CD4-positive, alpha-beta T cell treated with Interleukin-17A for 4 hours (primary cell): ENCODE measurements at places on chromosomes 5 and 9.

DNA sequence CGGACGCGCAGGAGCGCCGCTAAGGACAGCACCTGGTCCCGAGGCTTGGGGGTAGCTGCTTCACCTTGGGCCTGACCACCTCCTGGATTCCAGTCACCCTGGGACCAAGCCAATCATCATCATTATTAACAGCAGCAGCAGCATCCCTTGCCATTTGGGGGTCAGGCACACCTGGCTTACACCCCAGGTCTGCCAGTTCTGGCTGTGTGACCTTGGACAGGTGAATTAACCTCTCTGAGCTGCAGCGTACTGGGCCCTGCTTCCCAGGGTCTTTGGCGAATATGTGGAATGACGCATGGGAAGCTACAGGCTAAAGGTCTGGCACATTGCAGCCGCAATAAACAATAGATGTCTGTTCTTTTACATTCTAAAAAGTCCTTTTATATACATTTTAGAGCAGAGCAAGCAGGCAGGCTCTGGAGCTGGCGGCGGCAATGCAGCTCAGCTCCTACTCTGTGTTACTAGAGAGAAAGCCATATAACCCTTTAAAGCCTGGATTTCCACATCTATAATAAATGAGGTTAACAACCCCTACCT lies 97.8 kb upstream of the CPLX2 start:
- DNase-seq: no peak

DNA sequence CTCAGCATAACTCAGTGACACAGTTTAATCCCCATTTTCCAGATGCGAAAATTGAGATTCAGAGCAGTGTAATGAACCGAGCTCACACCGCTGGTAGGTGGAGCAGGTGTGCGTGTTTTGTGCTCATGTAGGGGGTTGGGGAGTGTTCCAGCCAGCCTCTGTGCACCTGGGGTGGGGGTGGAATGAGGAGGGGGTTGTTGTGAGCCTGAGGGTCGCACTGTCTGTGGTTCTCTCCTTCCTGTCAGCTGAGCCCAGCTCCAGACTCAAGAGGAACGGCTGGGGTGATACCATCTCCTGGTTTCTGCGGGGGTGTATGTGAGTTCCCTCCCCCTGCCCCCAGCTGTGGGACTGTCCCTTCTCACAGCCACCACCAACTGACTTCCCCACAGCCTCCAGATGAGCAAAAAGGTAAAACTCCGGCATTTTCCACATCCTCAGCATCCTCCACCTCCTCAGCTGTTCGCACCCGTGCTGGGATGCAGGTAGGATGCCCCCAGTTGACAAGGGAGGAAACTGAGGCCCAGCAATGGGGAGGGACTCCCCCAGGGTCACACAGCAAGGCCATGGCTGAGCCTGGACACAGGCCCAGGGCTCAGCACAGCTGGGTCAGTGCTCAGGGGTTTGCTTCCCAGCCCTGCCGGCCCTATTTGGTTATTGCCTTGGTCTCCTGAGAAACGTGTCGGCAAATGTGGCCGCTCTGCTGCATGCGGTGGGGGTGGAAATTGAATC lies 2.1 kb downstream of the SH2D3C start:
- peak; percentile 87 for DNase-seq

- DNase-seq: no peak
Measured at GRCh38 chr9:77847626-77848025, 184.0 kb downstream of the GNAQ start.

- DNase-seq: no peak
Measured at GRCh38 chr9:96169484-96169883, 132.5 kb downstream of the HSD17B3 start.

DNA sequence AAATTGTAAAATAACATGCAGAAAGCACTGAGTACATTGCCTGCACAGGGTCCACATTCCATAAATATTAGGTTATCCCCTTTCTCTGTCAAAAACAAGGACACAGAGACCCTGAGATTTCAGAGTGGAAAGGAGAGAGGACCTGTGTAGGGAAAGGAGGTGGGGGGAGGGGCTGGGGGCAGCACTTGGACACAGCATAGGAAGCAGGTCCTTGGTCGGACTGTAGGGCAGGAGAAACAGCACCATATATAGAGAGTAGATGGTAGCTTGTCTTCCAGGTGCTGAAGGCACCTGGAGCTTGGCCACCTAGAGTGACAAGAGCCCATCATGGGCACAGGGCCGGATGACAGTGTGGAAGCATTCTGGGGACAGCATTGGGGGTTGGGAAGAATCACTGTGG lies 2.4 kb downstream of the TPM2 start:
- DNase-seq: no peak

GRCh38 chr9:72551306-72551705 lies 29.9 kb downstream of the TMC1 start:
- no peak for DNase-seq

DNA sequence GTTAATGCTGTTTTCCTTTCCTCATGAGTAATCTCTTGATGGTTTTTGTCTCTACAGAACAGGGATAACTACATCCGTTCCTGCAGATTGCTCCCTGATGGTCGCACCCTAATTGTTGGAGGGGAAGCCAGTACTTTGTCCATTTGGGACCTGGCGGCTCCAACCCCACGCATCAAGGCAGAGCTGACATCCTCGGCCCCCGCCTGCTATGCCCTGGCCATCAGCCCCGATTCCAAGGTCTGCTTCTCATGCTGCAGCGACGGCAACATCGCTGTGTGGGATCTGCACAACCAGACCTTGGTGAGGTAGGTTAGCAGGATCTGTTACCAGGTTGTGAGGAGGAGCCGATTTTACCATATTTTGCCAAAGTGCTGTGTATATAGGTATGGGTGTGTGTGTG lies 148.2 kb downstream of the TLE4 start:
- DNase-seq: no peak

- DNase-seq: no peak
Measured at GRCh38 chr5:139814704-139815280, 19.2 kb downstream of the PSD2 start.

DNA sequence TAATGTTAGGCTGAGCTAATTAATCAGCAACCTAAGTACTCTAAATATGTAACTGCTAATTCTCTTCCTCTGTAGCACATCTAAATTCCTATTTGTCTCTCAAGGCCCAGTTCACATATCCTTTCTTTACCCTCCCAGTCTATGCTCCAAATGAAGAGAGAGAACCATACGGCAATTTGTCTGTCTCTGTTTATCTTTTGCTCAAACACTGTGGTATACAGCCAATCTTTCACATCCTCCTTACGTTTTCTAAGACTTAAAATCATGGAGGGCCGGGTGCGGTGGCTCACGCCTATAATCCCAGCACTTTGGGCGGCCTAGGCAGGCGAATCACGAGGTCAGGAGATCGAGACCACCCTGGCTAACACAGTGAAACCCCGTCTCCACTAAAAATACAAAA lies 15.8 kb downstream of the VLDLR start:
- no peak for DNase-seq

DNA sequence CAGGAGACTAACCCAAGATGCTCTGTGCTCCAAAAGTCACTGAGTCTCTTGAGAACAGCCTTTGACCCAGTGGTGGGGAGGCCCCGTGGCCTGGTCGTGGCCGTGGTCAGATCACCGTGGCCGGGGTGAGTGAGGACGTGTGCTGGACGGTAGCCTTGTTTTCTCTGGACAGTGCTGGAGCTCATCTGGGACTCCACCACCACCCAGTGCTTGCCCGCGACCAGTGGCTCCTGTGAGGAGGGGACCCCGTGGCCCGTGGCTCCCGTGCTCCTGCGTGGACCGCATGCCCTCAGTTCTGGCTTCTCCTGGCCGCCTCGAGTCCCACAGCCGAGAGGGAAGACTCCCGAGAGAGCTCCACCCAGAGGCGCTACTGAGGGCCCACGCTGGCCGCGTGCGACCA lies 15.9 kb upstream of the NOTCH1 start:
- DNase-seq: no peak

GRCh38 chr5:126778675-126779403 lies 1.9 kb downstream of the LMNB1 start:
- DNase-seq: no peak

DNA sequence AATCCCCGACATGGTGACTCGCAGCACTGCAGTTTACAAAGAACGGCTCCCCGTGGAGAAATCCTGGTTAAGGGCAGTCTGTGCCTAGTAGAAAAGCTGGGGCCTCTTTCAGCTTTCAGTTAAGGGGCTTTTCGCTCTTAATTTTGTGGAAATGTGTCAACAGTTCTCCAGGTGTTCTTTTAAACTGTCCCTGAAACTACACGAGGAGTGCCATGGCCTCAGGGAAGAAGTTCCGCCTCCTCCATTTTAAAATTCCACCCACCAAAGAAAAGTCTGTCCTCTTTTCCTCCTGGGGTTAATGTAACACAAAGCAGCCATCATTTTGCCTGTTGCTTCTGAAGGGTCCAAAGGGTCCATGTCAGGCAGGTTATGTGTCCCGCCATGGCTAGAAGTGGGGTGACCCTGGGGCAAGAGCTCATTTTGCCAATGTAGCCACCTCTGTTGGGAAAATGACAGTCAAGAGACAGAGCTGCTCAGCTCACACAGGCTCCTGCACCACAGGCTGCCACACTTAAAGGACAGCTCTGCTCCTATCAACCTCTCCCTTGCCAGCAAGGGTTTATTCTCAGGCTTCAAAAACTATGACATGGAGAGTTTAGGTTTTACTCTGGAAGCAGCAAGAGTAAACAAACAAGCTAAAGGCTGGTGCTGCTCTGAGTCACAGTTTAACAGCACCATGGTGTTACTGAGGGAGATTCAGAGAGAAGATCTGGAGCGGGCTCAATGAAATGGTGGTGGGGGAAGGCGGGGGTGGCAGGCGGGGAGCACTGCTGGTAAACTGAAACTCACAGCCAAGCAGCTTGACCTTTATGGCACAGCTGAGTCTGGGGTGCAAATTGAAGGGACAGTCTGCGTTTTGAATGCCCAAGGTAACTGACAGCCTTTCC lies 3.2 kb downstream of the WHRN start:
- peak; percentile 14 for DNase-seq

DNA sequence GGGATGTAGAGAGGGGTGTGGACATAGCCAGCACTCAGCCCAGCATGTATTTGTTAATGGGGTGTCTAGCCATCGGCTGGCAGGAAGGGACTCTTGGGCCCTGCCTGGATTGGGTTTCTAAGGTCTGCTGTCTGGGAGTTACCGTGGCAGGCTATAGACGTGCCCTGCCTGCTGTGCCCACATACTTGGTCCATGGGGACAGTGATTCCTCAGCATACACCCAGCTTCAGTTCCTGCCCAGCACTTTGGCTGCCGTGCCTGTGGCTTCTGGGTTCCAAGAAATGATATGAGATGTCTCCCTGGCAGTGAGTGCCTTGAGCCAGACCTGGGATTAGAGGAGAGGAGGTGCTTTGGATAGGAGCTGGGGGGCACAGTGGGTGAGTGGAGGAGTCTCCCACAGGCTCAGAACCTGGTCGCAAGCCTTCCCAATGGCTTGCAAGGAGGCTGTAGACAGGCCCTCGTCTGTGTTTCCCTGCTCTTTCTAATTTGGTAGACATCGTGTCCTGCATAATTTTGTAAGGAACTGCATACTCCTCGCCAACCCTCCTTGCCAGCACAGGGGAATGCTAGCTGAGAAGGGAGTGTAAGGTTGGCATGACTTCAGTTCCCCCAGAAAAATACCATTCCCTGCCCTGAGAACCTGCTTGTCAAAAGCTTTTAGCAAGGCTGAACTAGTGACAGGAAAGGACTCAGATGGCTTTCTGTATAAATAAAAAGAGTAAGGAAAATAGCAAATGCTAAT lies 287.9 kb downstream of the ZSWIM6 start:
- DNase-seq: no peak

DNA sequence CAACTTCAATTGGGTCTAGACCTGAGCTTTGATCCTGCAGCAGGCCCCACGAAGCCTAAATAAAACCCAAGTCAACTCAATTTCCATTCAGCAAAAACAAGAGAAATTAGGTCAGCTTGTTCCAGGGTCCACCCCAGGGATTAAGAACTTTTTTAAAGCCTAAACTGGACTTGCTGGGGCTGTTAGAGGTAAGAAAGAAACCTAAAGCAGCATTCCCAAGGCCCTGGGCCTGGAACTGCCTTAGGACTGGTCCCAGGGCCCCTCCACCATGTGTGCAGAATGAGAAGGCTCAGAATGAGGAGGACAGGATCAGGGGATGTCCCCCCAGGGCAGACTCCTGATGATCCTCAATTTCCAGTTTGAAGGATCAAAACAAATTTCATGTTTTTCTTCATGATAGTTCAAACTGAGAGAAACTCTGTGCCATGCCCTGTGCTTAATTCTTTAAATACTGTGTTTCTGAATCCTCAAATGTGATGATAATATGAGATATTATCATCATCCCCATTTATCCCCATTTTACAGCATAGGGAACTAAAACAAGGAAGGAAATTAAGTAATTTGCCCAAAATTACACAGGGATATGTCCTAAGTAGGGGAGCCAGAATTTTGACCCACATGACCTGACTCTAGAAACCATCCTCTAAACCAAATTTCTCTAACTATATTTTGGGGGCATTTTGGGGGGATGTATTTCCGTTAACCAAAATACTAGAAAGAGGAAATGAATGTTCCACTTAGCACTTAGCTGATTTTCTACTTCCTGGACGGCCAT lies 64.5 kb downstream of the DENND1A start:
- DNase-seq: no peak

DNA sequence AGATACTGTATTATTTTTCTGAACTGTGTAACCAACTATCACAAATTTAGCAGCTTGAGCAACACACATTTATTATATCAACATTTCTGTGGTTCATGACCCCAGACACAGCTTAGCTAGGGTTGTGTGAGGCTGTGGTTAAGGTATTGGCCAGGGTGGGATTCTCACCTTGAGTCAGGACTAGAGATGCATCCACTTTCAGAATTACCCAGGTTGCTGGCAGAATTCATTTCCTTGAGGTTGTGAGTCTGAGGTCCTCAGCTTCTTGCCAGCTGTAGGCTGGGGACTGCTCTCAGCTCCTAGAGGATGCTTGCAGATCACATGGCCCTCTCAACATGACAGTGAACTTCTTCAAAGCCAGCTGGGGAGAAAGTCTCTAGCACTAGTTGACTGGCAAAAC lies 122.5 kb upstream of the RASGRF2 start:
- DNase-seq: no peak

- no peak for DNase-seq
Measured at GRCh38 chr9:34961574-34962490, 3.7 kb downstream of the PHF24 start.

DNA sequence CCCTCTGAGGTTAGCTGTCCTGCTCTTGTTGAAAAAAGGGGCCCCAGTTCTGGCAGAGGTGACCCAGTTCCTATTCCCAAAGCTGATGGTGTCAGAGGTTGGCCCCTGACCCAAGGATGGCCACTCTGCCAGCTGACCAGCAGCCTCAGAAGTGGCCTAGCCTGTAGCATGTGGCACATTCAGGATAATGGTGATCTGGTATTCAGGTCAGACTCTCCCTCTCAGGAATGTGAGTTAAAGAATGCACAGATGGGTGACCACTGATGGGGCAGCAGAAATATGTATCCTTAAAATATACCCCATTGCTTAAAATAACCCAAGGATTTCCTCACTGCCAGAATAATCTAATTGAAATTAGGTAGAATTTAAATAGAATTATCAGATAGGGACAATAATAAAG lies 369.2 kb downstream of the SEMA5A start:
- no peak for DNase-seq
